Fibroblast of the aortic adventitia (primary cell): ENCODE measurements at places on chromosomes 4 and X. TPM values are rescaled to one million over a fixed set of nuclear protein-coding genes. Genes with fewer than 3 reads are reported as not detected.

BEX2 gene
- 1.6 and 14.3 TPM in 2 replicates for total RNA-seq

TMEM255A gene
- not detected in 2 replicates for total RNA-seq

BMP3 gene
- 0.18 TPM in 1 of 2 replicates, not detected in the other for total RNA-seq

VCX3A gene
- not detected in 2 replicates for total RNA-seq

P2RY8 gene
- total RNA-seq, result not detected in 2 replicates

CRMP1 gene
- total RNA-seq, result not detected in 2 replicates

ZMAT1 gene
- total RNA-seq, result 0.08 and 0.18 TPM in 2 replicates
